Stimulated activated CD4-positive, alpha-beta T cell treated with anti-CD3 and anti-CD28 coated beads, Interleukin-4, amount 100 ng/mL, for 24 hours (primary cell): ENCODE measurements at places on chromosomes 5 and 9.

- DNase-seq = no peak
These were observed 265.2 kb downstream of the SYK start for GRCh38 chr9:91066856-91067255.

- no peak for DNase-seq
These were observed 7.1 kb downstream of the BRD9 start for GRCh38 chr5:885529-885928.

- DNase-seq = no peak
These were observed 116.6 kb downstream of the VPS13A start for GRCh38 chr9:77293949-77294348.

GRCh38 chr9:88829276-88829675 is 162.0 kb upstream of the S1PR3 start:
- DNase-seq = peak; percentile 40

- no peak for DNase-seq
These were observed 310.9 kb downstream of the ACTL7B start for GRCh38 chr9:108544866-108545265.

DNA sequence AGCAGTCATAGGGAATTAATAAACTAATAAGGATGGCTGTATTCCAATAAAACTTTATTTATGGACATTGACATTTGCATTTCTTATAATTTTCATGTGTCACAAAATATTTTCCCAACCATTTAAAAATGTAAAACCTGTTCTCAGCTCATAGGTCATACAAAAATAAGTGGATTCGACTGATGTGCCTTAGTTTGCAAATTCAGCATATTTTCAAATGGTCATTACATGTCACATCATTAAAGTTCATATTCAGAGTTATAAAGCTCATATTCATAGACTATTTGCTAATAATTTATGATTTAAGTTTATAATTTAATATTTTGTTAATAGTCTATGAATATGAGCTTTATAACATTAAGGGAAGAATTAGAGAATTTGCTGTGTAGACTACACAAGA is 166.5 kb downstream of the LPAR1 start:
- no peak for DNase-seq

DNA sequence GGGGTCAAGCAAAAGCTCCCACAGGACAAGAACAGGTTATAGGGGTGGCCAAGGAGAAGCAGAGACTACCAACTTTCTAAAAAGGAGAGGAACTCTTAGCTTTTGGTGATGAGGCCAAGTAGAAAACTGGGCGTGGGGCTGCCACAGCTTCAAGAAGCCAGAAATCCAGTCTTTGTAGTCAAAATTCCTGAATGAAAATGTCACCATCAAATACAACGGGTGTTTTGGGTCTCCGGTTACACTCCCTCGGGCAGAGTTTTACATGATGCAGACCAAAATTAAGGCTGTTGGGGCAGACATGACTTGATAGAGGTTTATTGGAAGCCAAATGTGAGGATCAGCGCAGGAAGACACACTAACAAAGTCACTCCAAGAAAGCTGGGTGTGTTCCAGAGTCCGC is 29.4 kb upstream of the N4BP3 start:
- no peak for DNase-seq

GRCh38 chr5:94788527-94788926 is 170.1 kb downstream of the SLF1 start:
- DNase-seq = no peak

DNA sequence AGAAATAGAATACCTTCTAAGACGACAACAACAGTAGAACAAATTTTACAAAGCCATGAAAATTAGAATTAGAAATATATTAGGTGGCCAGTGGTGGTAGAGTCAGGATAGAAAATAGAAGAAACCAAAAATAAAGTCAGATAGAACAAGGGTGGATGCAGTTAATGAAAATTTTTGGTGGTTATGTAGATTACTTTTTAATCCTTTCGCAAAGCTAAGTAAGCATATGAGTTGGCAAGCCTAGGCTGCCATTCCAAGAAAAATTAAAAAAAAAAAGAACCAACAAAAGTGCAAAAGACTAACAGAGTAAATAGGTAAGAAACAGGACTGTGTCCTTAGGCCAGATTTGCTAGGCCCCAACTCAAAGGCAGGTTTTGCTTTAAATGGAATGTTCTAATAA is 56.8 kb downstream of the PCSK5 start:
- no peak for DNase-seq
